ENCODE measurements at places on chromosomes 12 and 14.

- DNase-seq, result no peak
Measured at GRCh38 chr14:68805414-68805813, 12.5 kb upstream of the ZFP36L1 start.

GRCh38 chr14:102464846-102465341 lies 44.7 kb downstream of the ANKRD9 start:
- no peak for DNase-seq

GRCh38 chr14:95463171-95463901 lies 53.1 kb downstream of the SYNE3 start:
- no peak for DNase-seq

DNA sequence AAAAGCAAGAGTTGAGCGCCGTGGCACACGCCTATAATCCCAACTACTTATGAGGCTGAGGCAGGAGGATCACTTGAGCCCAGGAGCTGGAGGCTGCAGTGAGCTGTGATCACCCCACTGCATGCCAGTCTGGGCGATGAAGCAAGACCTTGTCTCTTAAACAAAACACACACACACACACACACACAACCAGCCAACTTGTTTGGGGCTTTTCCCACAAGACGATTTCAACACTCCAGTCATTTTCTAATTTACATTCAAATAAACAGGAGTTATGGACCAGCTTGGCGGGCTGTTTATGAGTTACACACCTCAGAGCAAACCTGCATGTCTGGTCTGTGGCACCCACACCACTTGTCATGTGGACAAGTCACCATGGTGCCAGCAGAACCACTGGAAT lies 6.7 kb downstream of the GLTP start:
- DNase-seq, result no peak

GRCh38 chr12:96466939-96467751 lies 22.2 kb upstream of the CFAP54 start:
- peak; percentile 57 for DNase-seq

DNA sequence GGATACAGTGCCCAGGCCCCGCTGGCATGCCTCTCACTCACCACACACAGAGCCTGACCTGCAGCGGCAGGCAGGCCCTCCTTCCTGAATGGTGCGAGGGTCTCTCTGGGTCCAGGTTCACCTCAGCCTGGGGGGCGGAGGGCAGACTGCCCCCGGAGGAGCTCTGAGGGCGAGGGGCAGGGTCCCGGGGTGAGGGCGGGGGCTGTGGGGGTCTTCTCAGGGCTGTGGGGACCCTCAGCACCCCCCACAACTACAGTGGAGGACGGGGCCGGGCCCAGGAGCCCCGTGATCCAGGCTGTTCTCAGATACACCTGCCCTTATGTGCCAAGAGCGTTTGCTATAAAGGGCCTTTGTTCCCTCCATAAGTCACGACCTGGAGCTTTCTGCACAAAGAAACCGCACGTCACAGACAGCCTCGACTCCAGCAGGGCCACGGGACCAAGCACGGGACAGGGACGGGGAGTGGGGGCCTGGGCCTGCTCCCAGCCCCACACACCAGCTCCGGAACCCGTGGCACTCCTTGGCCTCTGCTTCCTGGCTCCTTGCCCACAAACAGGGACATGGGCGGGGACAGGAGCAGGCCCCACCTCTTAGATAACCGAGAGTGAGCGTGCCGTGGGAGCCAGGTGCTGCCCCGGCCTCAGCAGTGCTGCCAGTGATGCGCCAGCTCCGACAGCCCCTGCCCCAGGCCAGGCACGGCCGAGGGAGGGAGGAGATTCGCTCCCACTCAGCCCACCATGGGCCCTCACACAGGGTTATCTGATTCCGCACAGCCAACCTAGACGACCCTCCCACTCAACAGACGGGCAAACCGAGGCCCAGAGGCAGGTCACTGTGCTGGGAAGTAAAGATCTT lies 101.9 kb downstream of the RFLNA start:
- DNase-seq, result no peak

GRCh38 chr14:105525861-105526775 lies at the start of gene TMEM121:
TSS of gene TMEM121 (plus strand) at chr14:105526583. CDS start at chr14:105528835, 2,252 bp downstream.
- DNase-seq, result no peak

Measured in RCC 7860 (cell line).